ENCODE measurements at places on chromosomes 16 and 17.

- DNase-seq, result no peak
Observed at GRCh38 chr17:43349142-43349541, 49.7 kb upstream of the ARL4D start.

DNA sequence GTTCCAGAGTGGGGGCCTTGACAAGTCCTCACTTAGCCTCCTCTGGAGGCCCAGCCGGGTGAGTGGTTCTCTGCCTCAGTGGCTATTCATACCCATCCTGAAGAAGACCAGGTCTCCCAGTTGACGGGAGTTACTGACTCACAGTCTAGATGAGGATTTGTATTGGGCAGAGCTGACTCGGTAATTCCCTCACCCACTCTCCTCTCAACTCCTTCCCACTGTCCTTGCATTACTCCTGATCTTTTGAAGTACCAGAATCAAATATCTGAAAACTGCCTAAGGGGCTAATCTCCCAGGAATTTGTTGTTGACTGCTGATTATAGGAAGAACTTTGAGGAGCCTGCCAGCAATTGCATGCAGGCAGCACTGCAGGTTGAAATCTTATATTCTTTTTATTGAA lies 14.2 kb downstream of the SAP30BP start:
- peak; percentile 60 for DNase-seq

- no peak for DNase-seq
Observed at GRCh38 chr17:72640415-72641165, 451.9 kb downstream of the SLC39A11 start.

GRCh38 chr16:21164521-21165168 lies 6.2 kb downstream of the LDAF1 start:
- no peak for DNase-seq
